A172 (cell line): ENCODE measurements at places on chromosomes 7 and 10. TPM values are rescaled to one million over a fixed set of nuclear protein-coding genes. Genes with fewer than 3 reads are reported as not detected.

- DNase-seq = no peak
These were observed 190.3 kb upstream of the GRM3 start for GRCh38 chr7:86453454-86453853.

The NUTM2A gene
- total RNA-seq = 0.26 and 0.36 TPM in 2 replicates

The GFRA1 gene
- total RNA-seq = 21.3 and 38.0 TPM in 2 replicates

DNA sequence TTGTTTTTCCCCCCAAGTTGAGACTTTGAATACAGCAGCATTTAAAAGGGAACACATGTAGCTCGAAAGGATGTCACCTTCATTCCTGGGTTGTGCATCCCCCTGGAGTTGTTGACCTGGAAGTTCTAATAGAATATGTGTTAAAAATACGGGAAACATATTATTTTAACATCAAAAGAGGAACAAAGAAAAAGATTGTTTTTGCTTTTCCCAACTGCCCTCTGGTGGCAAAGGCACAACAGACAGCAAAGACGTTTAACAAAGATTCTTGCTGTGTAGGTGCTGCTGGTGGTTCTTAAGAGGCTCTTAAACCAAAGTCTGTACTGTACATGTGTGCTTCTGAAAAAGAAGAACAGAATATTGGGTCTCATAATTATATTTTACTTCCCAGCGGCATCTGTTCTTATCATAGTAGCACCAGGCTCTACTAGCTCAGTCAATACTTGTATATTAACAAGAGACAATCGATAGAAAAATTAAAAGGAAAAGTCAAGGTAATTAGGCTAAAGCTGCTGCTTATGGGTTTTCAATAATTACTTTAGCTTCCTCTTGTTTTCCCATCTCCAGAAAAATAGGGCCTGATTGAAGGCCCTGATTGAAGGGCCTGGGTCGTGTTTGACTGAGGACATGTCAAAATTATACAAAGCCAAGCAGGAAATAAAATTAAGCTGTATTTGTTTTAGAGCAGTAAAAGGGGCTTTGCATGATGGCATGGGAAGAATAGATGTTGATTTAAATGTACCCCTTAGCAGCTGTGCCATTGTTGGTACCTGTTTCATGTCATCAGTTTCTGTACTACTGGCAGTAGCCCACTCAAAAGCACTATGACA lies 384.2 kb upstream of the LRGUK start:
- DNase-seq = no peak

The DNAJC1 gene
- total RNA-seq = 28.5 and 49.6 TPM in 2 replicates
